ENCODE measurements at places on chromosomes 13 and 19.

- no peak for DNase-seq
Observed at GRCh38 chr13:46100191-46100815, 4.5 kb downstream of the CPB2 start.

- peak; percentile 24 for DNase-seq
Observed at GRCh38 chr13:113724780-113725315, 34.2 kb upstream of the TMEM255B start.

- DNase-seq: no peak
Observed at GRCh38 chr13:50758796-50759195, 84.7 kb downstream of the DLEU7 start.

DNA sequence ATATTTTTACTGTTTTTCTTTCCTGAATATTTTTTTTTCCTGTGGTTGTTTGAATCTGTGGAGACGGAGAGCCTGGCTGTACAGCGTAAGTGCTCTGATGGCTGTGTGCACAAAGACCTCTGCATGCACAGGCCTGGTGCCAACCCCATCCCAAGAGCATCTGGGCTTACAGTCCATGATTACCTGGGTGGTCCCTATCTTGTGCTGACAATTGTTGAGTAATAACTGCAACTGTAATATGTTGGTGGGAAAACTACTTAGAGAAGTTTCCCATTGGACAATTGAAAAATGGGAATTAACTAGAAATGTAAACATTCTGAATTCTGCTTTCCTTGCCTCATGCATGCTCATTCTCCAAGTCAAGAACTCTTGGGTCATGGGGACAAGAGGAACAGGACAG, 268.7 kb downstream of the SHISA2 start:
- no peak for DNase-seq

GRCh38 chr13:73993661-73994060, 140.5 kb downstream of the KLF12 start:
- no peak for DNase-seq

GRCh38 chr13:48816700-48817099, 159.0 kb upstream of the FNDC3A start:
- no peak for DNase-seq

- DNase-seq: no peak
Observed at GRCh38 chr13:105497597-105497996, 1037.9 kb downstream of the EFNB2 start.

- DNase-seq: peak; percentile 87
Observed at GRCh38 chr13:110012102-110012739, 225.8 kb upstream of the IRS2 start.

DNA sequence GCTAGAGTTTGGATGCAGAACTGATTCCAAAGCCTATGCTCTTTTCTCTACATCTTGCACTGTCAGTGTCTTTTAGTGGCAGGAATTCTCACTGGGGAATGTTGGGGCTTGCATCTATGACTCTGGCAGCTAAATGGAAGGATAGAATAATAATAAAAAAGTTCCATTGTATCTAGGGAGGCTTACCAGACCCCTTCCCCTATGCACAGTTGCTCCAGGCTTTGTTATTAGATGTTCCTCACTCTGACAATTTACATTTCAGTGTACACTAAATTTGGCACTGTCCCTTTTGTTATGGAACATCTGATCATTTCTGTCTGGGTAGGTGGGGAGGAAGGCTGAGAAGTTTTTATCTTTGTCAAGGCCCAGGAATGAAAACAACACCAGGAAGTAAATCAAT, 3.7 kb upstream of the TRIM13 start:
- DNase-seq: no peak

- no peak for DNase-seq
Observed at GRCh38 chr19:8334458-8335342, 8.4 kb downstream of the KANK3 start.

DNA sequence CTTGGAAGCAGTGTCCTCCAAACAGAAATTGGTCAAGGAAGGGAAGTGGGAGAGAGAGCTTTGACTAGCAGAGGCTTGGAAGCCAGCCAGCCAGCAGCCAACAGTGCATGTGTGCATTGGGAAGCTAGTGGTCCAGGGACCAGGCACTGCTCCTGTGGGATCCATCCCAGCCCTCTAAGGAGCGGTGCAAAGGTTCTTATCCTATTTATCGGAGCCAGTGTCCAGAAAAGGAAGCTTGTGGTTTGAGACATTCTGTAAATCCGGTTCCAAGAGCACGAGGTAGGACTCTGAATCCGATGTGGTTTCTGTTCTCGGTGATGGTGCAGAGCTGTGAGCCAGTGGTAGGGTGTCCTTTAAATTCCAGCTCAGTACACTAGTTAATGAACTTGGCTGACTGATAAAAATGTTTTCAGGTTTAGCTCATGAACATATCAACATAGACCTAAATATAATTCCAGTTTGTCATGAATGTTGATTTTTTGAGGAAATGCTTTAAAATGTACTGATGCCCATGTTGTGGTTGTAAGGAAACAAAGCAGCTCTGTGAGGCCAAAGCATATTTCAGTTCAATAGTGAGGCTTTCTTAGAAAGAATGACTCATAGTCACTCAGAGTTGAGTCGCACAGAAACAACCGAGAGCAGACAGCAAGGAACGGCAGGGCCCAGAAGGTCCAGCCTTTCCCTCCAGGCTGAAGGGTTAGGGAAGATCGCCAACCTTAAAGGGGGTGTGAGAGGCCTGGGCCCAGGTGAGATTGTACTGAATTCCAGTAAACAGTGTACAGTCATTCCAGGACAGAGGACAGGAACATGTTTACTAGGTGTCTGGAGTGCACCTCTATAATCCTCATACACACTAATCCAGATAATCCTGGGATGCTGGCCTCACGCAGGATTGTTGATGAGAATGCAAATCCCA, 21.5 kb upstream of the GARRE1 start:
- DNase-seq: peak; percentile 52

GRCh38 chr19:34364462-34364829, 550 bp upstream of the GPI start:
- no peak for DNase-seq

DNA sequence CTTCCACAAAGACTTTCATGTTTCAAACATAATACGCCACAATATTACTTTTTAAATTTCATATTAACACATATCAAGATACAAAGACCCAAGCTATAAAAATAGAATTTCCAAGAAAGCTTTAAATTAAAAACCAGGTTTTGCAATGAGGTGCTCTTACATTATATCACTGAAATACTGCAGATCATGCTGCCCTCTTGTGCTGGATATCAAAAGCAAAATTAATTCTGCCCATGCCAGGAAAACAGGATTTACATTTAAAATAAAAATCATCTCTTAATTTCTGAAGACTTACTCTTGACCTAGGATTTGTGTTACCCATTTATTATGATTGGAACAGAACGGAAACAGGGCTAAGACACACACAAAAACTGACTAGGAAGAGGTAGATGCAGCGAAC, 145.0 kb downstream of the ABCC4 start:
- peak; percentile 16 for DNase-seq

DNA sequence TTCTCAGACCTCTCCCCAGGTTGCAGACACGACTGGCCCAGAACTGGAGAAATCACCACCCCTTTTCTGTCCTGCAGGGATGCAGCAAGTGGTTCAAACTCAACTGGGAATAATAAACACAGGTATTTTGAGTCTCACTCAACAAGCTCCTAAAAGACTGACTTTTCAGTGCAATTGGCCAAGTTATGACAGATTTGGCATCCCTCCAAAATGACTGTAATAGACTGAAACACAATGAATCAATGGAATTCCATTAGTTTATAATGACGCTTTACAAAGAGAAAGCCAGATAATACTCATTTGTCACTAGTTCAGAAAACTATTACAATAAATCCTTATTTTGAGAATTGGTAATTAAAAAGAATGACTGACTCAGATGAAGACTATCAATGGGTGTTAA, 38.1 kb downstream of the MIPEP start:
- DNase-seq: peak; percentile 34

GRCh38 chr19:46878613-46879375, 18.0 kb downstream of the ARHGAP35 start:
- DNase-seq: no peak
